ENCODE measurements at places on chromosomes 3 and 15.
A peak's percentile ranks its signal among the peaks of the same experiment; 100 is the strongest.

DNA sequence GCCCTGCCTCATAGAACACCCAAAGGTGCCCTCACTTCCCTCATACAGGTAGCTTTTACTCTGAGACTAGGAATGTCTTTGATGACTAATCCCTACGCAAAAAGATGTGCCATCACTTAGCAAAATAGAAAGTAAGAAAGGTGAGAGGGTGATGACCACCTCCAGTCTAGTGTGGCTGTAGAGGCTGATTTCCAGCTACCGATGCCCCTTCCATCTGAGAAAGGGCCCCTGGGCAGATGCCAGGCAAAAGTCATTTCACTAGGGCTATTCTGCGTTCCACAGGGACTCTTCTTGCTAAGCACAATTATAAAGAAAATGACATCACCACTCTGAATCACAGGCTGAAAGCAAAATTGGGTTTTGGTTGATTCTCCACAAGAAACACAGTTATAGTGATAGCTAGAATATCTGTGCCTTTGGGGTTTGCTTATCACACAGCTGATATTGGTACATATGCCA lies 77.4 kb downstream of the RBPMS2 start:
- DNase-seq = no peak

GRCh38 chr15:44712346-44713005 lies 1.2 kb downstream of the B2M start:
- peak; percentile 73 for DNase-seq

- DNase-seq = no peak
Observed at GRCh38 chr3:28036599-28037575, 204.5 kb upstream of the CMC1 start.

DNA sequence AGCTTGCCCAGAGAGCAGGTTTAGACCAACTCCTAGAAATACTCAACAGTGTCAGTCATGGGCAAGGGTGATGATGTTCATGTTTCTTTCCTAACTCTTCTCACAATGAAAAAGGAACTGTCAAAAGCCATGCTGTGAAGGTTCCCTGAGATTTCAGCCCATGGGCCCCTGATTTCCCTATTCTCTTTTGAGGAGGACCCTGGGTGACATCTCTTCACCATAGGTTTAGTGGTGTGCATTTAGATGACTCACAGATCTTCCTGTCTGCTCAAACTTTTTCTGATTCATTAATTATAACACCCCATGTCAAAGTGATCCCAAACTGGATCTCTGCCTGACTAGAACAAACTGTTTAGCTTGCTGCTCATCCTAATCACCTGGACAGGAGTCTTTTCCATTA lies 108.0 kb downstream of the BBX start:
- DNase-seq = no peak

GRCh38 chr3:121962443-121962842 lies 59.6 kb downstream of the ILDR1 start:
- DNase-seq = no peak

- no peak for DNase-seq
Observed at GRCh38 chr3:188434594-188434993, 280.6 kb downstream of the LPP start.

DNA sequence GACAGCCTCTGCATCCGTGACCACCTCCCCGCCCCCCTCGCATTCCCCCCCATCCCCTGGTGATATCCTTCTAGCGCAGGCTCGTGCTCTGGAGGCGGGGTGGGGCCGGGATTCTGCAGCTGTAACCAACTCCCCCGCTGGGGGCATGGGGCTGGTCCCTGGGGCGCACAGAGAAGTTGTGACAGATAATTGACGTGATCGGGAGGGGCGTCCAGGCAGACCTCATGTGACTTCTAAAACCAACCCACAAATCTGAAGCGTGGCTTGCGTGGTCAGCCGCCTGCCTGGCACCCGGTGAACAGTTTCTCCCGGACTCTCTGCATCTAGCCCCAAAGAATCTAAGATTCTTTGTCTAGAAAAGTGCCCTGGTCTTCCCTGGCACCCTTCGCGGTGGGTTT lies 100.6 kb upstream of the IGF1R start:
- peak; percentile 4 for DNase-seq

DNA sequence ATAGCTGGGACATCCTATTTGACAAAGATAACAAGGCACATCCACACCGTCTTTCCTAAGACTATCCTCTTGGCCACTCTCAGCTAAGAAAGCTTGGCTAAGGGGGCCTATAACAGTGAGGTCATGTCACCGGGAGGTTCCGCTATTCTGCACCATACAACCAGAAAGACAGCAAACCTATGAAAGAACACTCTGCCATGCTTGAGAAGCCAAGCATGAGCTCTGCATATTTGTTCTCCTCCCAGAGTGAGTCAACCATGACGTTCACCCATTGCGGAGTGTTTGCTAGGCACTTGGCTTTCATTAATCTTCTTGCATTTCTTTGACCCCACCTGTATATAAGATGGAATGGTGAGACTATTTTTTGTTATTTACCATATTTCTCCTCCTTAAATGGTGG lies 141.2 kb downstream of the GMNC start:
- no peak for DNase-seq

DNA sequence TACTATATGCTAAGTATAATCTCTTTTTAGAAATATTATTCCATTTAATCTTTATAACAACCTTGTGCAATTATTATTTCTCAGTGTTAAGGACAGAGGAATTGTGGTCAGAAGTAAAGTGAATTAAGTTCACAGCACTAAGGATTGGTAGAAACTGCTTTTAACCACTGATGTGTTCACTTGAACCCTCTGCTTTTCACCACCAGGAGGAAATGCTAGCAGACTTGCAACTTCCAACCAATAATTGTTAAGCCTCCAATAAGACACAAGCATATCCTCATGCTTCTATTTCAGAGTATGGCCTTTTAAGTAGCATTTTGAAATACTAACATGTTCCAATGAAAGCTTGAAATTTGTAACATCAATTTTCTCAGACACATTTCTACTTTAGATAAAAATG lies 527.4 kb downstream of the SI start:
- DNase-seq = no peak

- no peak for DNase-seq
Observed at GRCh38 chr3:130895690-130896488, 2.0 kb downstream of the ATP2C1 start.

Data from CD4-positive, alpha-beta T cell treated with Interferon gamma for 1 hour (primary cell).